Peyer's patch (tissue), 4 donors: ENCODE measurements at places on chromosomes 2 and 18. TPM values are rescaled to one million over a fixed set of nuclear protein-coding genes. Genes with fewer than 3 reads are reported as not detected.

DNA sequence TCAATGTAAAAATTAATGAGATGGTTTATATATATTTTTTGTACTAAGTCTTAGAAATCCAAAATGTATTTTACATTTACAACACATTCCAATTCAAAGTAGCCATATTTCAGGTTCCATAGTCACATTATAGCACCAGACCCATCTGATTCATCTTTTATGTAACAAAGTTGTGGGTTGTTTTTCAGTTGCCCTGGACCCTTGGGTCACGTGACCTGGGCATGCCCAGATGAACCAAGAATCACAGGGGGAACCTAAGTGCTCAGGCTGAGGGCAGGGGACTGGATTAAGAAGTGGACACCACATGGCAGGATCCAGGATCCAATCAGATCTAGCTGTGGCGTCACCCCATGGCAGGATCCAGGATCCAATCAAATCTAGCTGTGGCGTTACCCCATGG is 44.9 kb upstream of the NDUFV2 start:
- no peaks in the 10 kb centered on the region for H3K4me1 ChIP-seq
- no peak for DNase-seq
- no peaks in the 10 kb centered on the region for H3K27me3 ChIP-seq

DNA sequence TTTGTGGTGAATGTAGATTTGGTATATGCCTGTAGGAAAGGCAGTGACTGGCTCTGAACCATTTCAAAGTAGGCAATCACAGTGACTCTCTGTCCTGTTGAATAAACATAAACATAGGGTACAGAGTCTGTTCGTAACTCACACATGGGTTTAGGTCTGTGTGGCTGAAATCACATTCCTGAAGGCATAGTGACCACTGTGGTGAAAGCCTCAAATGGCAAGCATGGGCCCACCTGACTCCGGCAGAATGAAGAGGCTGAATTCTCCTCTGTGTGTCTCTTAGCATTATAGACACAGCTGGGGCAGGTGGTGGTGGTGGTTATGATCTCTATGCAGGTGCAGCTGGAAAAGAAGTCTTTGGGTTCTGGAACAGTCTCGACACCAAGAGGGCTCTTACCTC is 61.2 kb downstream of the ITGA6 start:
- DNase-seq, result no peak
- no peaks in the 10 kb centered on the region for H3K27me3 ChIP-seq
- H3K4me1 ChIP-seq, result no peaks in the 10 kb centered on the region
- no peak overlapping the region for H3K4me3 ChIP-seq
- no peak overlapping the region for H3K27ac ChIP-seq

DNA sequence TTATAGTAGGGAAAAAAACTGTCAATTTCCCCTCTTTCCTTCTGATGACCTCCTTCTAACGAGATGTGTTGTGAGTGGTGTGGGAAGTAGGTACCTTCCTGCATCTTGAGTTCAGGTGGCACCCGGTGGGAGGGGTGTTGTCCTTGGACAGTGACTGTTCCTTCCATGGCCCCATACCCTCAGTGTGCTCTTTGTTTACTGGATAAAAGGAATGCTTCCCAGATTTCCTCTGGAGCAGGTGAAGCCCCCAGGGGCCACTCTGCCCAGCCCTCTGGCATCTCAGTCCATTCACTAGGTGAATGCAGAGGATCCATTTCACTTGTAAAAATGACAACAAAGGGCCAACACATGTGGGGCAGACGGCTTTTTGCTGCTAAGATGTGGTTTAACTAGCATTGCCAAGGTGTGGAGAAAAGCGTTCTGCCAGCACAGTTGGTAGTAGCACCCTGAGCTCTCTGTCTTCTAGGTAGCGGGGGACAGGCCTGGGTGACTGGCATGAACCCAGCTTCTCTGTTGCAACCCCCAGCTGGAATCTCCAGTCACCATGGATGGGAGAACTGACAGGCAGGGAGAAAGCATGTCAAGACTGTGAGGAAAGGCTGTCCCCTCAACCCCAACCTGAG is 6.9 kb downstream of the GDF7 start:
- no peak overlapping the region for H3K27ac ChIP-seq
- no peak for DNase-seq
- H3K4me1 ChIP-seq, result peaks cover 4% of the 10 kb centered on the region
- no peaks in the 10 kb centered on the region for H3K36me3 ChIP-seq
- H3K27me3 ChIP-seq, result peaks cover 4% of the 10 kb centered on the region

- no peak within 1 kb of the TSS for H3K27ac ChIP-seq
- no peaks in the 10 kb centered on the region for H3K27me3 ChIP-seq
- H3K36me3 ChIP-seq, result no peaks in the 10 kb centered on the region
- DNase-seq, result no peak
These were observed at the start of gene ADAM23 for GRCh38 chr2:206442833-206443734. ADAM23 (plus strand) TSS chr2:206443532; CDS start chr2:206443867, 335 bp downstream.

DNA sequence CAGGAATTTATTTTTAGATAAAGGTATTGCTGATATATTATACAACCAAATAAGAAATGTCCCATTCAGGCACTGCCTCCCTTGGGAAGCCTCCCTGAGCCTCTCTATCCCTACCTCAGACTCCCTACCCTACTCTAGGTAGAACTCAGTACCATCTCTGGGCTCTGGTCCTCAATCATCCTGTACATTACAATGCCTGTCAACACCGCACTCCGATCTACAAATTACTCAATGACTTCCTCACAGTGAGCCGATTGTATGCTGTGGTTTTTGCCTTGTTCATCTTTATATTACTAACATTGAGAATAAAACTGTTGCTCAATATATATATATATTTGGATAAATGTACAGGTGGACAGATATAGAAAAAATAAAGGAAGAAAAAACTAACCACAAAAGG is 207.5 kb downstream of the STK39 start:
- DNase-seq, result no peak
- no peaks in the 10 kb centered on the region for H3K36me3 ChIP-seq
- no peaks in the 10 kb centered on the region for H3K4me1 ChIP-seq

GRCh38 chr2:30249354-30249753 is 18.0 kb downstream of the LBH start:
- no peaks in the 10 kb centered on the region for H3K36me3 ChIP-seq
- peaks cover 23% of the 10 kb centered on the region for H3K4me1 ChIP-seq
- H3K27ac ChIP-seq, result no peak overlapping the region
- no peak overlapping the region for H3K4me3 ChIP-seq
- no peak for DNase-seq

- no peaks in the 10 kb centered on the region for H3K4me1 ChIP-seq
- no peaks in the 10 kb centered on the region for H3K36me3 ChIP-seq
- DNase-seq, result no peak
- no peaks in the 10 kb centered on the region for H3K27me3 ChIP-seq
These were observed 173.9 kb downstream of the CALCRL start for GRCh38 chr2:187274146-187274545.

DNA sequence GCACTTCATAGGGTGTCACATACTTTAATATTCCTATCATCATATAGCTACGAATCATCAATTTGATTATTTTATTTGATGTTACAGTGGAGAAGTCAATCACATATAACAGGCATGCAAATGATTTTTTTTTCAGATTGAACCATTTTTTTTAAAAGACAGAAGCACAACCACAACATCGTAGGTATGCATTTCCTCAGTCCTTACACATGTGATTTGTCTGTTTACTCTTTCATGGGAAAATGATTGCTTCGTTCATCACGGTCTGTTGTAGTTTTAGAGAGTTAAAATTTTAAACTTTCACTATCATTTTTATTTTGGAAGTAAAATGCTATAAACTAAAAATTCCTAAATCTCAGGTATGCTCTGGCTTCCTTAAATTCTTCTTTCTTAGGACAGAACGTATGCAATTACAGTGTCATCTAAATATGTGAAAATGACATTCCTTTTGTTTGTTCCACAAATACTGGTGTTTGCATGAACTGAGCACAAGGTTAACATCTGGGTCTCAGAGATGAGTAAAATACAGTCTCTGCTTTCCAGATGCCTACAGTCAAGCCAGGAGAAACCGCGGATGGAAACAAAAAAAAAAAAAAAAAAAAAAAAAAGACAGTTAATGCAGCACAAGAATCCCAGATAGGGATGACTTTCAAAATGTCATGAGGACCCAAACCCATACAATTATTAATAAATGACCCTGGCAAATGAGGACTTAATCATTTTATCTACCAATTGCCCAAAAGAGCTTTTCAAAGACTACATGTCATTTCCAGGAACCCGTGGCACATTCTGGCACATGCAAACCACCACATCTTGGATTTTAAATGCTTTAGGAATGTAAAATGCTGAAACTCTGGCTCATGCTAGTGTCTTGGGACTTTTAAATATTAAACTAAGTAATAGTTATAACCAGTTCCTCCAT is 201.2 kb downstream of the LRP1B start:
- no peak overlapping the region for H3K27ac ChIP-seq
- no peak for DNase-seq

- H3K4me3 ChIP-seq, result no peak overlapping the region
- H3K36me3 ChIP-seq, result no peaks in the 10 kb centered on the region
- H3K27me3 ChIP-seq, result no peaks in the 10 kb centered on the region
- H3K27ac ChIP-seq, result no peak overlapping the region
- no peak for DNase-seq
These were observed 173.8 kb upstream of the REV1 start for GRCh38 chr2:99663641-99664040.

GRCh38 chr2:134167015-134167414 is 86.9 kb upstream of the MGAT5 start:
- H3K4me1 ChIP-seq, result peaks cover 5% of the 10 kb centered on the region
- no peak for DNase-seq
- H3K27ac ChIP-seq, result no peak overlapping the region
- no peaks in the 10 kb centered on the region for H3K27me3 ChIP-seq
- no peaks in the 10 kb centered on the region for H3K36me3 ChIP-seq
- H3K4me3 ChIP-seq, result no peak overlapping the region

DNA sequence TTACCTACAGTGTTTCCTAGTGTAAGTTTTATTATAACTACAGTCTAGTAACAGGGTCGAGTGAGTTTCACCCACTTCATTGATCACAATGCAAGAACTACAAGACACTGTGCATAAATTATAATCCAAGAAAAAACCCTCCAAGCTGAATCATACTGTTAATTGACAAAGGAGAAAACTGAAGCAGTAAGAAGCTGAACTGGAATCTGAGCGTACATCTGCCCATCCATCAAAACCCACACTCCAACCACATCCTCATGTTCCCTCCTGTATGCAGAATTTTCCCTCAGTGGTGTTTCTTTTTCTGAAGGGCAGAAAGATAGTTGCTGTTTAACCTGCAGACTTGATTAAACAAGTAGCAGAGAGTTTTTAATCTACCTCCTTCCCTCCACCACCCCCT is 49.5 kb upstream of the KIDINS220 start:
- no peak overlapping the region for H3K27ac ChIP-seq
- no peak for DNase-seq
- H3K36me3 ChIP-seq, result no peaks in the 10 kb centered on the region
- no peaks in the 10 kb centered on the region for H3K4me1 ChIP-seq

DNA sequence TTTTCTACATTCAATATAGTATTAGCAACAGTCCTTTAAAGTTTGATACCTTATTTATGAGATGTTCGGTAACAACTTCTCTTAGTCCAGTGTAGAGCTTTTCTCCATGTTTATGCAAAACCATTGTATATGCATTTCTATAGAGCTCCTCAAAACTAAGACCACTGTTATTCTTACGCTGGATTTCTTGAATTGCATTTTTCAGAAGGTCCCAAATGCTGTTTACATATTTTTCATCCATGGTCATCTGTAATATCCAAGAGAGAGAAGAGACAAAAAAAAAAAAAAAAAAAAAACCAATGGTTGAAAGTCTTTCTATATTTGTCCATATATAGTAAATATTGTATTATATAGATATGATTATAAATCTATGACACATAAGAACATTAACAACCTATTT is 27.6 kb downstream of the CUL3 start:
- no peak overlapping the region for H3K27ac ChIP-seq
- H3K27me3 ChIP-seq, result no peaks in the 10 kb centered on the region
- no peak for DNase-seq
- peaks cover 5% of the 10 kb centered on the region for H3K4me1 ChIP-seq
- no peaks in the 10 kb centered on the region for H3K36me3 ChIP-seq

GRCh38 chr18:52701219-52701935 is 361.4 kb downstream of the DCC start:
- no peaks in the 10 kb centered on the region for H3K27me3 ChIP-seq
- no peaks in the 10 kb centered on the region for H3K4me1 ChIP-seq
- no peak overlapping the region for H3K27ac ChIP-seq
- no peak for DNase-seq
- H3K4me3 ChIP-seq, result no peak overlapping the region

GRCh38 chr2:45623098-45623497 is 12.0 kb upstream of the SRBD1 start:
- H3K4me1 ChIP-seq, result no peaks in the 10 kb centered on the region
- no peak overlapping the region for H3K4me3 ChIP-seq
- DNase-seq, result no peak
- H3K27ac ChIP-seq, result no peak overlapping the region
- H3K36me3 ChIP-seq, result no peaks in the 10 kb centered on the region

DNA sequence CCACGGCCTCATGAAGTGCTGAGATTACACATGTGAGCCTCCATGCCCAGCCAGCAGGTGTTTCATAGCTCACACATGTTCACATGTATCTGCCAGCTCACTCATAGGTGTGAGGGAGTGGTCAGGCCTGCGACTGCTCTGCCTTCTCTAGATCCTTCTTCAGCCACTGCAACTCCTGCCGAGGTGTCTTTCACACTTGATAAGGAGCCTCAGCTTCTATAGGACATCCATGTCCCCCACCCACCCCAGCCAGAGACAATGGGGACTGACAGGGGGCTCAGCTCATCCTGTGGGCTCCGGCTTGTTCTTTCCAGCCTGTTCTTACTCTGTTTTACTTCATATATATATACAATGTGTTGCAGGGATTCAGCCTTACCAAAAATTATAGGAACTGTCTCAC is 286.5 kb upstream of the MGAT5 start:
- no peaks in the 10 kb centered on the region for H3K36me3 ChIP-seq
- H3K27ac ChIP-seq, result no peak overlapping the region
- H3K4me1 ChIP-seq, result no peaks in the 10 kb centered on the region
- no peak for DNase-seq
- H3K27me3 ChIP-seq, result no peaks in the 10 kb centered on the region

GRCh38 chr2:105593221-105593967 is 151.3 kb upstream of the NCK2 start:
- no peak overlapping the region for H3K4me3 ChIP-seq
- peaks cover 12% of the 10 kb centered on the region for H3K4me1 ChIP-seq
- no peaks in the 10 kb centered on the region for H3K36me3 ChIP-seq
- H3K27ac ChIP-seq, result no peak overlapping the region

DNA sequence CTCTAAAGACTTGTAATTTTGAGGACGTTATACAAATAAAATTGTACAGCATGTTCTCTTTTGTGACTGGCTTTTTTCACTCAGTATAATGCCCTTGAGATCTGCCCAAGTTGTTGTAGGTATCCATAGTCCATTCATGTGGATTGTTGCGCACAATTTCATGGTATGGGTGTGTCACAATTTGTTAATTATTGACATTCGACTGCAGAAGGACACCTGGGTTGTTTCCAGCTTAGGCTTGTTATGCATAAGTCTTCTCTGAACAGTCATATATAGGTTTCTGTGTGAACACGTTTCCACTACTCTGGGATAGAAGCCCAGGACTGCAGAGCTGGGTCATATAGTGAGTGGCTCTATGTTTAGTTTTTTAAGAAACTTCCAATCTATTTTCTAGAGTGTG is 800.8 kb upstream of the SALL3 start:
- no peak overlapping the region for H3K4me3 ChIP-seq
- H3K27ac ChIP-seq, result no peak overlapping the region
- DNase-seq, result no peak
- H3K27me3 ChIP-seq, result no peaks in the 10 kb centered on the region
- H3K36me3 ChIP-seq, result no peaks in the 10 kb centered on the region

Gene ANKRD62
- not detected for total RNA-seq

Gene XIRP2
- total RNA-seq, result not detected
